T-cell (primary cell): ENCODE measurements at places on chromosomes 1 and 21.

DNA sequence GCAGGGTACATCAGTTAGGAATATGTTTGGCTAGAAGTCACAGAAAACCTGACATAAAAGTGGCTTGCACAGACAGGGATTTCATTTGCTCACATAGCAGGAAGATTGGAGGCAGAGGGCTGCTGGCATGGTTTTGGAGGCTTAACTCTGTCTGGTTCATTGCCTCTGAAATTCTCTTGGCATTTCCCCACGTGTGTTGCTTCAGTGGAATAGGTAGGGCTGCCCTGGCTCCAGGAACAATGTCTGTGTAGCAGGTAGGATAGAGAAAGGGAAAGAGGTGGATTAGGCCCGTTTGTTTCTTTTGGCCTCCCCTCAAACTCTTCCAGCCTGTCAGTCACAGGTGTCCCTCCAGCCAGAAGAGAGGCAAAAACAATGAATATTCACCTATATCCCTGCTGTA is 20.5 kb upstream of the SIPA1L2 start:
- no peak for DNase-seq

GRCh38 chr1:86084998-86085397 is 71.6 kb downstream of the COL24A1 start:
- DNase-seq, result no peak

GRCh38 chr1:4830707-4831106 is 176.3 kb downstream of the AJAP1 start:
- DNase-seq, result no peak

- DNase-seq, result no peak
These were observed 235.7 kb upstream of the RAB4A start for GRCh38 chr1:229035054-229035747.

DNA sequence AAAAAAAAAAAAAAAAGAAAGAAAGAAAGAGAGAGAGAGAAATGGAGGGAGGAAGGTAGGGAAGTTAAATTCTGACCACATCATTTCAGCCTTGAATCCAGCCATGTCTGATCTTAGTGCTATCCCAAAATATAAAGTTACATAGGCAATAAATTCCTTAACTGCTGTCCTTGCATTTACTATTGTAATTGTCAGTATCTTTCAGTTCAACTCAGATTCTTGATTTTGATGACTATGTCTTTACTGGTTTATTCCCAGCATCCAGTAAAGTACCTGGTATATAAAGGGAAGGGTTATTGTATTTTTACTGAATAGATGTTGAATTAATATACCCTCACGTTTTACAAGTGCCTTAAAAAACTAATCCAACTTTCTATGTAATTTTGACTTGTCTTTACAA is 8.9 kb upstream of the COP1 start:
- no peak for DNase-seq

DNA sequence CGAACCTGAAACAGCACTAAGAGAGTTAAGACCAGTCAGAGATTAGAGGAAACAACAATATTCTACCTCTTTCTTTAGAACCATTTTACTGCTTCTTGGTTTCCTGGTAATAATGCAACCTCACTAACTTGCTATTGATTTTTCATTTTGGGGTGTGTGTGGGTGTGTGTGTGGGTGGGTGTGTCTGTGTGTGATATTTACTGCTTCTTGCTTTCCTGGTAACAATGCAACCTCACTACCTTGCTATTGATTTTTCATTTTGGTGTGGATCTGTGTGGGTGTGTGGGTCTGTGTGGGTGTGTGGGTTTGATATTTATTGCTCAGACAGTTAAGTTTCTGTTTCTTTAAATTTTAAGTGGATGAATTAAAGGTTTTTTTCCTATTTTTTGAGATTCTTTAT is 208.8 kb downstream of the LRRC7 start:
- no peak for DNase-seq

DNA sequence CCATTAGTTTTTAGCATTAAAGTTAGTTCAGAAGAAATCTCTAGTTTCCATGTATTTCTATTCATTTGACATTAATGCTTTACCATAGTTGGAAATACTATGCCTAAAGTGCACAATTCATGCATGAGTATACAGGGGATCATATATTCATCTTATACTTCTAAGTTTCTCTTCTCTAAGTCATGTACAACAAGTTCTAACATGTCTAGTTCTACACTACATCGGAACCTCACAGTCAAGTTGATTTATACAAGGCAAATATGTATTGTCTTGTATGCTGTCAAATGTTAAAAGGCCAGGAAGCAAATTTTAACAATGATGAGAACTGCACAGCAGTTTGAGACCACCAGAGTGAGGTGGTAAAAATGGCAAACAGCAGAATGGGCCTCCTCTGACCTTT is 22.9 kb upstream of the MOB3C start:
- DNase-seq, result no peak

- DNase-seq, result no peak
These were observed 1446.8 kb downstream of the MRPL39 start for GRCh38 chr21:24160528-24160927.

- DNase-seq, result no peak
These were observed 9.8 kb downstream of the NHLH1 start for GRCh38 chr1:160376525-160377131.

GRCh38 chr1:80894921-80895320 is 905.8 kb upstream of the ADGRL2 start:
- no peak for DNase-seq

- DNase-seq, result peak; percentile 56
These were observed at the start of gene SLC35A3 for GRCh38 chr1:99969729-99970621. SLC35A3 (plus strand) TSS chr1:99969996; CDS start chr1:99993555, 23,559 bp downstream.
